ENCODE measurements at places on chromosomes 13 and 19.

DNA sequence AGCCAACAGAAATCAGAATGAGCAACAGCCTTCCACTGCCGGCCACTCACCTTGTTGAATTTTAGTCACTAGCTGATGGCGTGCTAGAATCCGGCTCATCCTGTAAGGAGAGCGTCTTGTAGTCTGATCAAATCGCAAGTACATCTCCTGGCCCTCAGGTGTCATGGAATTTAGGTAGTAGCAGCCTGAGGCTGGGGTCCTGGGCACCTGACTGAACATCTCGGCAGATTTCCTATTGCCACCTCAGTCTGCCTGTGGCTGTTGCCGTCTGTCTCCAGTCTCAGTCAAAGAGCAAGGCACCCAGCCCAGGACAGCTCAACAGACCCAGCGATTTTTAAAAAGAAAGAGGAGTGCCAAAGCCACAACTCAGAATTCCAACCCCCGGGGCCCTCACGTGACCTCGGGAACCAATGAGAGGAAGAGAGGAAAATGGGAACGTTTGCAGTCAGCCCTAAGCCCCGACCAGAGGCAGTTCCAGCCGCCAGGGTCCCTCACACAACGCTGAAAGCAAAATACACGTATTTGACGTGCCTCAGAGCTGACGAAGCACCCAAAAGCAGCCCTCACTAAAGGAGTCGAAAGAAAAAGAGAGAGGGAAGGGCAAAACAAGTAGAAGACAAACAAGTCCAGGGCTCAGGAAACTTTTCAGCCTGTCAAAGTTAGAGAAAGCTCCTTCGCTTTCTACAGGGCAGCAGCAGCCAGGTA is at the start of gene STARD13:
STARD13 (minus strand) TSS at position 336 of the 705 bp plus-strand sequence; CDS start at position 219, 117 bp downstream.
- no peak for DNase-seq

- DNase-seq: no peak
These were observed 203.3 kb downstream of the LMO7 start for GRCh38 chr13:75839406-75839805.

DNA sequence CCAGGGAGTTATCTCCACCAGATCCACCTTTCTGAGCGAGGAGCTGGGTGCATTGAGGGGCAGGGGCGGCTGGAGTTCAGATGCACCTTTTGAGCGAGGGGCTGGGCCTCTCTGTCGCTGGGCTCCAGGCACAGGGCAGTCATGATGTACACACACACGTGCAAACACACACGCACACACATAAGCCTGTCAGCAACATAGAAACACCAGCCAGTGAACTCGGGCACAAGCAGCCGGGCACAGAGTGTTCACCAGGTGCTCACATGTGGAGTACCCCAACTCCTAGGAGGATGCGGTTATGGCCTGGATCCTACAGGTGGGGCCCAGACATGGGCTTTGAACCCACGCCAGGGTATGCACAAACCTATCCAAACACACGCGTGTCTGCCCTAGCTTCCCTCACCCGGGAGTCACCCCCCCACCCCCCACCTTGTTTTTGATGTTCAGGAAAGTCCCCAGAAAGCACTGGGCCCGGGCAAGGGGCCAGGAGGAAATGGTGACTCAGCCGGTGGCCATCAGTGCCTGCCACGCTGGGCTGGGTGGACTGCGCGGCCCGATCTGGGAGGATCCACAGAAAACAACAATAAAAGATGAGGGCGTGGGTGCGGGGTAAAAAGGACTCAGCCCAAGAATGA is 13.3 kb downstream of the ARRDC2 start:
- no peak for DNase-seq

DNA sequence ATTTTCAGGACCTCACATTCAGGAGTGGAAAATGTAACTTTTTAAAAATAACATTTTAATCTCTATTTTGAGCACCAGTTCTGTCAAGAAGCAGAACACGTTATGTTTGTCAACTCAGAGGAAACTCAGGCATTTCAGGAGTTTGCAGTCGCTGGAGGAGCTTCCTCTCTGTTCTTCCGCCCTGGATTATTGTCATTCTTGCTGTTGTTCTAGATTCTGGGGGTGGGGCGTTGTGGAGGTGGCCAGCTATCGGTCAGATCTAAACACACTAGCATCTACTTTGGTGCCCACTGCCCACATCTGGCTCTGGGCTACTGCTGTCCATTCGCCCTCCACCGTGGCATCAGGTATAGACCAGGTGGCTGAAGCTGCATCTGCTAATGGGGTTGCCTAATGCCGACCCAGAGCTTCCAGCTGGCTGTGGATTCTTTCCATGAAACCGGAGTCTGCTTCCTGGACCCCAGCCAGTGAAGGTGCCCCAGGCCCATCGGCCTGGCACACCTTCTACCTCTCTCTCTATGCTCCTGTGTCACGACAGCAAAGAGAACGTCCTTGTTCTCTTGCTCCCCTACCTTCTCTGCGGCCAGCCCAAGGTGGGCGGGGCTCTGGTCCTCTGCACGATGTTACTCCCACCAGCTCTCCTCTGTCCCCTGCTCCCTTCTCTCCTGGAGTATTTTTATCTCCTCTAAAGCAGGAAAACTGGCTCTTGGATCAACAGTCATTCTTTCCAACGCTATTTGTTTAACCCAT is 36.7 kb upstream of the DGKH start:
- no peak for DNase-seq

- no peak for DNase-seq
These were observed 20.8 kb downstream of the PLEKHJ1 start for GRCh38 chr19:2215281-2215751.

DNA sequence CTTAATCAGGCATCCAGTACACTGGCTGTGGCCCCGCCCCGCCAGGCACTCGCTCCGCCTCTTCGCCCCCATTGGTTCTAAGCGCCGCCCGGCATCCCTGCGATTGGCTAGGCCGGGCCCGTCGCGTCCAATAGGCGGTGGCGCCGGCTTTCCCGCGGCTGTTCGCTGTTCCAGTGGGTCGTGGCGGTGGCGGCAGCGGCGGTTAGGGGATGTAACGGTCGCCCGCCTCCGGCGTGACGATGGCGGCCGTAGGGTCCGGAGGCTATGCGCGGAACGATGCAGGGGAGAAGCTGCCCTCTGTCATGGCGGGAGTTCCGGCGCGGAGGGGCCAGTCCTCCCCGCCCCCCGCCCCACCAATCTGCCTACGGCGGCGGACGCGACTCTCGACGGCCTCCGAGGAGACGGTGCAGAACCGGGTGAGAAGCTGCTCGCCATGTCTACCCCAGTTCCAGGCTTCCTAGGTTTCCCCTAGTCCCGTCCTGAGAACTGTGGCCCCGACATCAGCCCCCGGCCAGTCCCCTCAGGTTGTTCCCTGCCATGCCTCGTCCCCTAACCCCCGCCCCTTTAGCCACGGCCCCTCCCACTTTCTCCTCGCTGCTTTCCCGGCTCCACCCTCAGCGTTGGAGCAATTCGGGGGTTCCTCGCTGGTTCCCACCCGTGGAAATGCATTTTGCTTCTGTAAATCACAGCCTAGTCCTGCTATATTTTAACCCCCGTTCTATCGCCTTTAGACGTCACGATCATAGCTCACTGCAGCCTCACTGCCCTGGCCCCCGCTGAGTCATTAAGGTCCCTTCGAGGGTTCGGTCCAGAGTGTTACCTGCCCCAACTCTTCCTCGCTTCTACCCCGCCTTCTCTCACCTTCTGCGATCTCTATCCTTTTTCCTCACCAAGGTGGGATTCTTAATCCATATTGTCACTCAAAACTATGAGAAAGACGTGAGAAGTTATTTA is at the start of gene WDR62:
WDR62 (plus strand) TSS at position 165 of the 954 bp plus-strand sequence; CDS start at position 240, 75 bp downstream.
- DNase-seq: peak; percentile 87

DNA sequence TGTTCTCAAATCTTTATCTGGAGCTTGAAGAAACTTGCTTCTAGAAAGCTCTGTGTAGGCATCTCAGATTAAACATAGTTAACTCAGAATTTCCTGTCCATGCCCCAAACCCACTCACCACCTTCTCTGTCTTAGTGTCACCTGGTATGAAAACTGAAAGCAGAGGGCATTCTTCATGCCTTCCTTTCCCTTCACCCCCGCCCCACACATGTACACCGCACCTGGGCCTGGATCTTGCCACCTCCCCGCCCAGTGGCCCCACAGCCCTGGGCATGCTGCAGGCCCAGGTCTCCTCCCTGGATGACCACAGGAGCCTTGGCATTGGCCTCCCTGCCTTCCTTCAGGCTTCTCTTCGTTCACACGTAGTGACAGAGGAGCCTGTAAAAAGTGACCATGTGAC is 15.8 kb downstream of the CFAP97D2 start:
- DNase-seq: no peak

GRCh38 chr13:46948338-46948737 is 51.5 kb upstream of the HTR2A start:
- no peak for DNase-seq

DNA sequence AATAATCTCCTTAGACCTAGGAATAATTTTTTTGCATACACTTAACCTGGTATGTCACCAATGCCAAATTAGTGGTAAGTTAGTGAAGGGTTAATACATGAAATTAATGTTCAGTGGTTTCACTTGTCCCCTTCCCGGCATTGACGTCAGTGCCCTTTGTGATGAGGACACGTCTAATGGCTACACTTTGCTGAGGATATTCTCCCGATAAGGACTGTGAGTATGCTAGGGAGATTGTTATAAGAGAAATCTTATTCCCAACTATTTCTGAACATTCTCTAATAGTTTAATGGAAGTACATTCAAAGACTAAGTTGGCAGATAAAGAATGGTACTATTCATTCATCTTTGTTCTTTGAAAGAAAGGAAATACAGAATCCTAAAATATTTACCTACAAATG is 102.4 kb downstream of the TNFRSF19 start:
- no peak for DNase-seq

DNA sequence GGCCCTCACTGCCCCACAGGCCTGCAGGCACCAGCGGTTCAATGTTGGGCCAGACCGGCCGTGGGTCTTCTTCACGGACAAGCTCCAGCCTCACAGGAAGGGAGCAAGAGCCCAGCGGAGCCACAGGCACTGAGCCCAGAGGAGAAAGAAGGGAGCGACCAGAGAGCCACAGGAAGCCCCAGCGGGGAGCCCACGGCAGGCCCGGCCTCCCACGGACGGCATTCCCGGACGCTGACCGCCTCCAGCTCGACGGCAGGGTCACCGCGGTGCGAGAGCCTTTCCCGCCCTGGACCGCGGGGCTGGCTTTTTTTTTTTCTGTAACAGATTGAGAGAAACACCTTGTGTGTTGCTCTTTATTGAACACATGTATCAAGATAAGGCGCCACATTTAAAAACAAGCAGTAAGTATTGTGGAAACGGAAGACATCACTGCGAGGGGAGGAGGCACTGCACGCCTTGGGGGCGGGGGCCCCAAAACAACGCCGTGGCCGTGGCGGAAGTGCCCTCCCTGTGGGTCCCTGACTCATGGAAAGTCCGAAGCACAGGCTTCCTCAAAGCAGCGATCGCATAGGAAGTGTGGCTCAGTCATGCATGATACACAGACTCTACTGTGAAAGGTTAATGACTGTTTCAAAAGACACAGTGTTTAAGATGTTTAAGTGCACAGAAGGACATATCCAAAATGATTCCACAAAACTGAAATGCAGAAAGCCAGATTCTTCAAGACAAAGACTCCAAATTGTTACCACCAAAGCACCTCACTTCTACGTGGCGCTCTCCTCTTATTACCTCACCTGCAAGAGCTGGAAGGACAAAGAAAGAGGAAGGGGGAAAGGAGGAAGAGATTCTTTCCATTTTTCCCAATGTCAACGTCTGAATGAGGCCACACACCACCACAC is 3.5 kb downstream of the RASA3 start:
- peak; percentile 98 for DNase-seq

- DNase-seq: no peak
These were observed 8.2 kb downstream of the CAPN12 start for GRCh38 chr19:38736036-38736412.

GRCh38 chr13:75225288-75226032 is 256.5 kb downstream of the TBC1D4 start:
- no peak for DNase-seq

- no peak for DNase-seq
These were observed 184.0 kb downstream of the KDM4B start for GRCh38 chr19:5152767-5153532.

DNA sequence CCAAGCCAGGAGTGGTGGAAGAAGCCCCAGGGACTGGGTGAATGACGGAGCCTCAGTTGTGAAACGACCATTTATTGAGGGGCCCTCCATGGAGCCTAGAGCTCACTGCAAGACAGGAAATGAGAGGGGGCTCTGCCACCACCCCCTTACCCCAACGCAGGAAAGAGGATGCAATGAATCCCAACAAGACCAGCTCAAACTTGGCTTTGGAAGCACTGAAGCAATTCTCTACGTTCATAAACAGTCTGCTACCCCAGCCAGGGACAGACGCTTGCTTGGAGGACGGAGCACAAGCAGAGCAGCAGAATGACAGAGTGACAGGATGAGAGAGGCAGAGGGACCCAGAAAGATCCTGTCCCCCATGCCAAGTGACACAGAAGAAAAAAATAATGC is 1.0 kb downstream of the PRKACA start:
- no peak for DNase-seq

DNA sequence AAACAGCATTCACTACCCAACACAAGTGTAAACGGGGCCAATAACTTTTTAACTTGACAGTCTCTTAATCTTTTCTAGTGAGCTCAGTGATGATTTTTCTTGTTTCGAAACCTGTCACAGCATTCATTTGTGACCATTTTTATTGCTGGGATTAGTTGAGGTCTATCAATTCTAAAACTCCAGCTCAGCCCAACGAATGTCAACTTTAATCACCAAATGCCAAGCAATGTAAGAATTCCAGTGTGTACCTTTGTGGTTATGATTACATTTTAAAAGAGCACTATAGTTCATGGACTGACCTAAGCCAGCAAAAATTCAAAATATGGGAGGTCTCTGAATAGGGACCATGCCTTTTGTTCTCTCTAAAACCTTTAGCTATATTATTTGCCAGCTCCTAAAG is 694.3 kb upstream of the SGCG start:
- DNase-seq: no peak

GRCh38 chr13:50448535-50448998 is 394.9 kb downstream of the DLEU7 start:
- DNase-seq: no peak

DNA sequence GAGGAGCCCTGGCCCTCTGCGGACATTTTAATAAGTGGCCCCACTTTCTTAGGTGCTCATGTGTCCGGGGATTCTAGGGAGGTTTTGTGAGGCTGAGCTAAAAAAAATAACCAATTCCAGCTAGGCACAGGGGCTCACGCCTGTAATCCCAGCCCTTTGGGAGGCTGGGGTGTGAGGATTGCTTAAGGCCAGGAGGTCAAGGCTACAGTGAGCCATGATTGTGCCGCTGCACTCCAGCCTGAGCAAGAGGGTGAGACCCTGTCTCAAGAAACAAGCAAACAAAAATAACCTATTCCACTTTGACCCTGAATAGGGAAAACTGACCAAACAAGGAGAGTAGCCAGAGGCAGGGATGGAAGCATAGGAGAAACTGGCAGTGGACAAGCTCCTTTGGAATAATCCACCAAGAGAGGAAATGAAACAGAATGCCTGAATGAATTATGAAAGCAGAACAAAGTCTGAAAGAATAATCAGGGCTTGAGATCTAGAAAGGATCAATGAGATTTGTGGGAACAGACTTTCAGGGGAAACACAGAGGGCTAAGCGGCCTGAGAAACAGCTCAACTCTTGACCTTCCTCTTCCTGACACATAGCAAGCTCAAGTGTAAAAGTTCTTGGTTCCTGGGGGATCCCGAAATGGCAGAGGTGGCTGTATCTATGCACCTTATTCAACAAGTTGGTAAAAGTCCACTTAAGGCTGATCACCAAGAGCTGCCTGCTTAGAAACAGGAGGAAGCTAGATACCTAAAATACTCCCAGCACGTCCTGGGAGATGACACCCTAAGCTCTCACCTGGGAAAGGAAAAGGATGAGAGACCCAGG is 30.1 kb upstream of the FFAR2 start:
- DNase-seq: no peak

All from GF-D8 (cell line).